ENCODE measurements at places on chromosomes 1 and 21.
A peak's percentile ranks its signal among the peaks of the same experiment; 100 is the strongest.

DNA sequence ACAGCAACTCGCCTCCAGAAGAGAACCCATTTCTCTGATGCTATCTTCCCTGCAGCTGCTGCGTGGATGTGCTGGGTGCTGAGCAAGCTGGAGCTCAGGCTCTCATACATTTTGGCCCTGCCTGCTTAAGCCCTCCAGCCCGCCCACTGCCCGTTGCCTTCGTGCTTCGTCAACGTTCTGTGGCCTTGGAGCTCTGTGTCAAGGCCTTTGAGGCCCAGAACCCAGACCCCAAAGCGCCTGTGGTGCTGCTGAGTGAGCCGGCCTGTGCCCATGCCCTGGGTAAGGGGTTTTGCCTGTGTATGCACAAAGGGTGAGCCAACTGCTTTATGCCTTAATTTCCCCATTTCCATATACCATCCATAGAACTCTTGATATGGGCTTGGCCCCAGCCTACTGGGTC, 1.1 kb downstream of the DPH2 start:
- no peak for DNase-seq

DNA sequence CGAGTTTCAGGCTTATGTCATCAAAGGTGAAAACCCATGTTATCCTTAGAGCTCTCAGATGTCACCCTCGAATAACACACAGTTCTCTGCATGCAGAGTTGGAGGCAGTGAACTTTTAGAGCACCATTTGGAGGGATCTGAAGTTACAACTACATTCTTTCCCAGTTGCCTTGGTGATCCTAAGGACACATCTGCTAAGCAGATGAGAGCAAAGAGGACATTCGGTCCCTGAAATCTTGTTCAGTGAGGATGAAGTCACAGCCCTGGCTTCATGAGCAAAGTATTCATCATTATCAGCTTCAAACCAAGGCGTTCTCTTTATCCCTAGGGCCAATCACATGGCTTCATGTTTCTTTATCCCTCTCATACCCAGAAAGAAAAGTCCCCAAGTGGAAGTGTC, 23.1 kb upstream of the MCOLN2 start:
- peak; percentile 78 for DNase-seq

- no peak for DNase-seq
Observed at GRCh38 chr1:226650236-226650841, 88.7 kb downstream of the ITPKB start.

- no peak for DNase-seq
Observed at GRCh38 chr1:159008744-159009188, 941 bp upstream of the IFI16 start.

DNA sequence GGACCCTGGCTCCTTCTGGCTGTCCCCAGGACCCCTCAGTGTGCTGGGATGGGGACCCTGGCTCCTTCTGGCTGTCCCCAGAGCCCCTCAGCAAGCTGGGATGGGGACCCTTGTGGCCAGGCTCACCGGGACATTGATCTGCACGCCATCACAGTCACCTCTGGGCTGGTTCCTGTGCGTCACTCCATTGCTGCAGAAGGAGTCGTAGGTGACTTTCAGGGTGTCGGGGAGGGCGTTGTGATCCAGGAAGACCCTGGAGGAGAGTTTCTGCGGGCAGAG, 19.7 kb upstream of the PTTG1IP start:
- DNase-seq = no peak

- DNase-seq = no peak
Observed at GRCh38 chr1:18536356-18536755, 55.6 kb downstream of the KLHDC7A start.

Measured in GM04503 (cell line).